ENCODE measurements at places on chromosomes 16 and 17. TPM values are rescaled to one million over a fixed set of nuclear protein-coding genes. Genes with fewer than 3 reads are reported as not detected.
A peak's percentile ranks its signal among the peaks of the same experiment; 100 is the strongest.

DNA sequence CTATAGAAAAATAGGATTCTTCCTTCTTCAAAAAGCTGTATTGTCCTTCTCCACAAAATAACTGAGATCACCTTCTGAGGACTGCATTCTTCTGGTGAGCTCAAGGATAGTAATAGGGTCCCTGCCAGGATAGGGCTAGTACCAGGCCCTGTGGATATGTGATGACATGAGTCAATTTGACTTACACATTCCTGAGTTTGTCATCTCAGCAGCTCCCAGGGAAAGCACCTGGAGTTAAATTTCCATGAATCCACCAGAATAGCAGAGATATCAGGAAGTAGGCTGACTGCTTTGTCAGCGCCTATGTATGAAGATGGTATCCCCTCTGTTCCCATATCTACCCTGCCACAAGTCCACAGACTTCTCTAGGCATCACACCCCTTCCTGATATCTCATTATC is 225.8 kb downstream of the PMP22 start:
- no peak for DNase-seq

DNA sequence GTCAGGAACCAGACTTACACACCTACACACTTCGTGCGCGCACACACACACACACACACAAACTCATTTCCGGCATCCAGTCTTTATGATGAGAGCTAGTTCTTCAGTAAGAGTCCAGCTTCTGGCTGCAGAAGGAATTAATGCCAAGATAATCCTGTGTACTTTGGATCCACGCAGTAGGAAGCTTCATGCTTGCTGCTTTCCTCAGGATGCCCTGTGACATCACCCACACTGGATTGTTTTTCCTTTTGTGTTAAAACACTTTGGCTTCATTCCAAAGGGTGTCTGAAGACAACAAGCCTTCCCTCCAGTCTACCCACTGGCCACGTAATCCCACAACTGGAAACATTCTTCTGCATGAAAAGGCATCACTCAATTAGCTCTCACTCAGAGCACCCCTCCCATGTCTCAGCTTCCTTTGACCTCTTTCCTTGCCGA is 35.4 kb downstream of the KCNJ16 start:
- DNase-seq: no peak

- DNase-seq: peak; percentile 83
Measured at GRCh38 chr17:77392376-77393273, 251.9 kb downstream of the SEC14L1 start.

DNA sequence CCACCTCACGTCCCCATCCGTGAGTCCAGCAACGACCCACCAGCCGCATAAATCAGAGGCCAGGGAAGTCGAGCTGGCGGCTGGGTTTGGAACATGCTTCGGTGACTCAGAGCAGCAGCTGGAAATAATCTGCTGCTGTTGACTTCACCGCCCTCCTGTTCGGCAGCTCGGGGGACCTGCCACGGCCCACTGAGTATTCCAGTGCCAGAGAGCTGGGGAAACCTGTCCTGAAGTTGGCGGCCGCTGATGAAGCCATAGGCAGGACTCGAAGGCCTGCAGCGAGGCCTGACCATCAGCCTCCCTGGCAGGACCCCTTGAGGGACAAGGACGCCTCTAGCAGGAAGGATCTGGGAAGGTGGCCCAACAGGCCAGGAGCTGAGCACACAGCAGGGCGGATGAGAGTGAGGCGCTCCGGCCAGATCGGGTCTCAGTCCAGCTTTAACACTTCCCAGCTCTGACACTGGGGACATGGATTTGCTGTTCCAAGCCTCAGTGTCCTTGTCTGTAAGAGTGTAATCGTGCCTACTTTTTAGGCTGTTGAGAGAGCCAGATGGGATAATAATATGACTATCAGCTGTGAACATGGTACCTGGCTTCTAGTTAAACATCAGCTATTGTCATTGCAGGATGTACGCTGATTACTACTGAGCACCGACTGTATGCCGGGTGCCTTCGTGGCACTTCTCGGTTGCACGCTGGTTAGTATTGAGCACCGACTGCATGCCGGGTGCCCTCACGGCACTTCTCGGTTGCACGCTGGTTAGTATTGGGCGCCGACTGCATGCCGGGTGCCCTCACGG is 50.4 kb upstream of the CIBAR2 start:
- peak; percentile 41 for DNase-seq

DNA sequence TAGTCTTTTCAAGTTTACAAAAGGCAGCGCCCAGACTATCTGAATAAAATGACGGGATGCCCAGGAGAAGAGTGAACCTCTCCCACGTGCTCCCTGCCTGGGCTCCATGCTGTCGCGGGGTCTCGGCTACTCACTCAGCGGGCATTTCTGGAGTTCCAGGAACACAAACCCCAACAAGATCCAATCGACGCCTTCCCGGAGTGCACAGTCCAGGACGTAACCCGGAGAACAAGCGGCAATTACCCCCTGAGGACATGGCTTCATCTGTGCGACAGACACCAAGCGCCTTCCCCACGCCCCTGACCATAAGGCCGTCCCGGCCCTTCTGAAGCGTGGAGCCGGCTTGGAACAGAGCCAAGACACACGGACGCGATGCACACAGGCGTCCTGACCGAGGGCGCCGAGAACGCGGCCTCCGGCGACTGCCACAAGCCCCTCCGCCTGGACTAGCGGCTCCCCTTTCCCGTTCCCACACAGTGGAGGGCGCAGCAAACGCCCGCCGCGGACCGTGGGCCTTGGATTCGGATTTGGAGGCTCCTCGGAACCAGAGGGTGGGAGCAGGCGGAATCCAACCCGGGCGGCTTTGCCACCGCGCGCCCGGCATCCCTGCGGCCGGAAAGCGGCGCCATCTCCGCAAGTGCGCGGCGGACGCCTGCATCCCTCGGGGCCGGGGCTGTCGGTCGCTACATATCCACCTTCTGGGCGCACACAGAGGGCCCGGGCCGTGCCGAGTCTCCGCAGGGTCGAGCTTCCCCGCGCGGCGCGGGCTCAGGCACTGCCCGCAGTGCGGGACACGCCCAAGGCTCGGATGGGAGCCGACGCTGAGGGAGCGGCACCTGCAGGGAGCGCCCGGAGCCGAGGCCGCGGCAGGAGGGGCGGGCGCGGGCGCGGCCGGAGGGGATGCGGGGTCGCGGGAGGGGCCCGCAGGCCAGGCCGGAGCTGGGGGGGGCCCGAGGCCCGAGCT is 725 bp downstream of the ABCA3 start:
- peak; percentile 62 for DNase-seq

DNA sequence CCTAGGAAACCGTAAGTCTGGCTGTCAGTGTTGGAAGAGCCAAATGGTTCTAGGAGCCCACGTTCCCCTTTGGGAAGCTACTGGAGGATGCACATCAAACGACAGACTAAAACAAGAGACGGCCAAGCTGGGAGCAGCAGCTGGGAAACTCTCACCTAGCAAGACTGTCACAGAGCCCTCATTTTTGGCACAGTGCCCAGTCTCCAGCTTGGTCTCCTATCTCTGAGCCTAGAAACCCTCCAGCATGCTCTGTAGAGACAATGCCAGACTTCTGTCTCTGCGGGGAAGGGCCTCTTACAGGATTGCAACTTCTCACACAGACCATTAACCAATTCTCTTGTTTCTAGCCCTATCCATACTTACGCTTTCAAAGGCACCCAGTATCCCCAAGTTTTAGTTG is 23.5 kb downstream of the GTF3C1 start:
- no peak for DNase-seq

- DNase-seq: no peak
Measured at GRCh38 chr16:26186091-26186615, 494.4 kb downstream of the HS3ST4 start.

DNA sequence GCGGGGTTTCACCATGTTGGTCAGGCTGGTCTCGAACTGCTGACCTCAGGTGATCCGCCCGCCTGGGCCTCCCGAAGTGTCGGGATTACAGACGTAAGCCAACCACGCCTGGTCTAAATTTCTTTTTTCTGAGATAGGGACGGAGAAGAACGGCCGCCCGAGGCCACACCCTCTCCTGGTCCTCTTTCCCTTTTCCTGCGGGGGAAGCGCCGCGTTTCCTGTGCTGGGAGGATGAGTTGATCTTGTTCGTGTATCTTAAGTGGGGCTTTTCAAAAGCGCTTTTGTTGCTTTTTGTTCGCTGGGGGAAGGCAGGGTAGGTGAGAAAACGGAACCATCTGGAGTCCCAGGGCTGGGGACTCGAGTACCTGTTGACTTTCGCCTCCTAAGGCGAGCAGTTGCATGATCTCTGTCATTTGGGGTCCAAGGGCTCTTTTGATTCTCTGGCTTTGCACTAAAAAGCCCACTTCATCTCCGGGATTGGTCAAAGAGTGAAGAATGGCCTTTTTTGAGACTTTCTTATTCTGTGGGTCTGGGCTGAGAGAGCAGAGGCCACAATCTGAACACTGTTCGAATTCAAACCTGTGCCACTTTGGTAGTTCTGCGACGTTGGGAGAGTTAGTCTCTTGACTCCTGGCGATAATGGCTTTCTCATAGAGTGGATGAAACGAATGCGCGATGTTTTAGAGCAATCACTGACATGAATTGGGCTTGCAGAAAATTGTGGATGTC is 1.3 kb downstream of the FUS start:
- DNase-seq: peak; percentile 54

DNA sequence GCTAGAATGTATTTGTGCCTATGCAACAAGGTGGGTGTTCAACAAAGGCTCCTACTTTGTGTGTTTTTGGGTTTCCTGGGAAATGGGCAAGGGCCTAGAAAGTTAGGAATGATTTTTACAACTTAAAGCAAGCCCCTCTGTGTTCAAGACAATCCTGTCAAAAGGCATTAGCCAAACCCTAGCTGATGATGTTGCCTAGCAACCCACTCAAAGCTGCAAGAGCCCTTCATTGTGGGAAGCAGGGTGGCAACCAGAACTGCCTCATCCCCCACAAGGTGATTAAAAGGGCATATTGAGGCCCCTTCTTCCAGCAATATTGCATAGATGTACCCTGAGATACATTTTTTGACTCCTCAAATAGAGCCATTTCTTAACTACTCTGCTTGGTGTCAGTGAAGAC is 16.0 kb upstream of the RASL10B start:
- no peak for DNase-seq

DNA sequence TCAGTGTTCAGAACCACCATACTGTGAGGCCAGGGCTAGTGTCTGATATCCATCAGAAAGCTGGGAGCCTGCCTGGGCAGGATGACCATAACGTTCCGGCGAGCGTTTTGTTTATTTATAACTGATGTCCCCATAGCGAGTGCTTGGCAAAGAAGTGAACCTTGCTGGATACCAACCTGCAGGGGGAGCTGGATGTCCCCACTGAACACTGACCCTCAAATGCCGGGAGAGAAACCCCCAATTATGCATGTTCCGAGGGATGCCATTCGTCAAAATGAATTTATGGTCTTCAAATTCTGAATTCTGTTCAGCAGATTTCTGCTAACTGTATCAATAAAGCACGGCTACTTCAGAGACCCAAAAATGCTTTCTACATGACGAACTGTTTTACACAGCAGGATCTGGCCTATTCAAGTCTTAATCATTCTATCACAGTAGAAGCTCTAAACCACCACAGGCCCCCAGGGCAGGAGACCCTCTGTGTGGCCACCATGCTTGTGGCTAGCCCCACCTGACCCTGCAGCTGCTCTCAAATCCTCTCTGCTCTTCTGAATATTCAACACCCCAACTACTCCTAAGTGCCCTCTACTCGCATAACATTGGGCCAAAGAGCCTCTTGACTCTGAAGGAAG is 15.2 kb downstream of the MED24 start:
- no peak for DNase-seq

GRCh38 chr17:14744761-14745473 is 444.0 kb downstream of the HS3ST3B1 start:
- DNase-seq: no peak

DNA sequence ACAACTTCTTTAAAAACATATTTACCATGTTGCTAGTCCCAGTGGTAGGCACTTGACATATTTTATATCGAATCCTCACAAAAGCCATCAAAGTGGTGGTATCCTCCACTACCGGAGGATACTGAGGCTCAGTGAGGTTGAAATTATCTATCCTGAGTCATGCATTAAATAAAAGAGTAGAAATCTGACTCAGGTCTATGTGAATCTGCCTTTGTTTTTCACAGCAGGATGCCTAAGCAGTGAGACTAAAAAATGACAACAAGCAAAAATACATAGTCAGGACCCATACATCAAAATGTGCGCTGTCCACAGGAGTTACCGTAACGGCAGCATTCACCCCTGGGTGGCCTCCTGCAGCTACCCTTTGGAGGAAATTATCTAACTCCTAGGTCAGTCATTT is 17.7 kb downstream of the BRD7 start:
- DNase-seq: no peak

DNA sequence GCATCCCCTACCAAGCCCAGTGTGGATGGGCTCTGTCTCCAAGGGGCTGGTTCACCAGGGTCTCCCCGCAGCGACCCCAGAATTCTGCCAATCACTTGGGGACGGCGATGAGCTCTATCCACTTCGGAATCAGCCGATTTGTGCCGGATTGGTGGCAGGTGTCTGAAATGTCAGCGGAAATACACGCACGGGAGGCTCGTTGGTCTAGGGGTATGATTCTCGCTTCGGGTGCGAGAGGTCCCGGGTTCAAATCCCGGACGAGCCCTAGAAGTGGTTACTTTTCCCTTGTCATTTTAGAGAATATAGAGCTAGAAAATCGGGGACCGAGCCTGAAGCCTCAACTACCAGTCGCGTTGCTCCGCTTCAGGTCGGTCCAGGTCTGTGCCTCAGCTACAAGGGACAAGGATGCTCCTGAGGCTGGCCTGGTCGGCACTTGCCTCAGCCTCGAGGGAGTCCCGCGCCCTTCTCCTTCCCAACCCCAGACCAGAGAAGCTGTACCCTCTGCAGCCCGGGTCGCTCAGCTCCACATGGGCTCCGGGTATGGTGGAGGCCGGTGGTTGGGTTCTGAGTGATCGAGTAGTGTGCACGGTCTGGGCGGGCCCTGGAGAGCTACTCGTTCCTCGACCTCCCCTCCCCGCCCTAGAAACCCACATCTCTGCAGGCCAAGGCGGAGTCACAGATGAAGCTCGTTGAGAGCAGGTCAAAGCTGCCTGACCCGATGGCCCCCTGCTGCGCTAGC is 16.0 kb upstream of the OR1F1 start:
- DNase-seq: no peak

- DNase-seq: peak; percentile 95
Measured at GRCh38 chr17:7046127-7046724, 2.3 kb upstream of the SLC16A11 start.

GRCh38 chr16:27781195-27781524 is 231.2 kb downstream of the KATNIP start:
- no peak for DNase-seq

Gene KRTAP9-2
- not detected for total RNA-seq

Gene ZFP1
- 9.9 TPM for total RNA-seq

Gene ALDH3A1
- 6.6 TPM for total RNA-seq

Gene SHISA9
- total RNA-seq: 0.74 TPM

Gene KRT39
- total RNA-seq: not detected

Gene CWC25
- total RNA-seq: 18.7 TPM

Gene MT4
- total RNA-seq: not detected

Gene PIRT
- 1.5 TPM for total RNA-seq

Gene KRTAP4-9
- total RNA-seq: not detected

Gene SPATA33
- total RNA-seq: 4.7 TPM

Data from colonic mucosa (tissue), 4 donors.